SJSA1 (cell line): ENCODE measurements at places on chromosomes 11 and 22. TPM values are rescaled to one million over a fixed set of nuclear protein-coding genes. Genes with fewer than 3 reads are reported as not detected.

CTSW gene
- 1.9 TPM in 1 of 2 replicates, not detected in the other for total RNA-seq

GP1BB gene
- 0.53 and 4.9 TPM in 2 replicates for total RNA-seq

UBQLNL gene
- 0.05 TPM in 1 of 2 replicates, not detected in the other for total RNA-seq

SYT7 gene
- not detected in 2 replicates for total RNA-seq

NLRX1 gene
- total RNA-seq, result 3.1 and 5.5 TPM in 2 replicates
